ENCODE measurements at places on chromosomes 3 and 15.

GRCh38 chr3:5165698-5166097 lies 21.8 kb upstream of the EDEM1 start:
- no peak for DNase-seq

GRCh38 chr3:49553692-49554632 lies at the start of gene BSN:
BSN (plus strand) TSS chr3:49554477; CDS start chr3:49554603, 126 bp downstream.
- peak; percentile 90 for DNase-seq

DNA sequence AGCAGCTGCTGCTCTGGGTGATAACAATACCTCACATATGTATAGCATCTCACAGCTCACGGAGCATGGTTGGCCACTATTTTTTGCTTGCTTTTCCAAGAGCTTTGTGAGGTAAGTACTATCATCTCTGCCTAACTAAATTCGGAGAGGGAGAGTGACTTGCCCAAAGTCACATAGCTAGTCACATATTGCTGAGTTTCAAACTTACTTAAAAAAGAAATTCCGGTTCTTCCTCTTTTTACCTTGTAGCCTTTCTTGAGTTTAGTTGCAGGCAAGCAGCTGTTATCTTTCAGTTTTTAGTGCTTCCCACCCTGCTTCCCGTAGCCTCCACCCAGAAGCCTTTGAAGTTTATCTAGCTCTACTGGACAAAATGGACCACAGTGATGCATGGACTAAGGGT lies 309.2 kb downstream of the PDCD6IP start:
- DNase-seq, result no peak

GRCh38 chr15:32041294-32041693 lies 11.0 kb downstream of the CHRNA7 start:
- DNase-seq, result no peak

GRCh38 chr3:15120986-15121385 lies 22.0 kb upstream of the RBSN start:
- DNase-seq, result no peak

DNA sequence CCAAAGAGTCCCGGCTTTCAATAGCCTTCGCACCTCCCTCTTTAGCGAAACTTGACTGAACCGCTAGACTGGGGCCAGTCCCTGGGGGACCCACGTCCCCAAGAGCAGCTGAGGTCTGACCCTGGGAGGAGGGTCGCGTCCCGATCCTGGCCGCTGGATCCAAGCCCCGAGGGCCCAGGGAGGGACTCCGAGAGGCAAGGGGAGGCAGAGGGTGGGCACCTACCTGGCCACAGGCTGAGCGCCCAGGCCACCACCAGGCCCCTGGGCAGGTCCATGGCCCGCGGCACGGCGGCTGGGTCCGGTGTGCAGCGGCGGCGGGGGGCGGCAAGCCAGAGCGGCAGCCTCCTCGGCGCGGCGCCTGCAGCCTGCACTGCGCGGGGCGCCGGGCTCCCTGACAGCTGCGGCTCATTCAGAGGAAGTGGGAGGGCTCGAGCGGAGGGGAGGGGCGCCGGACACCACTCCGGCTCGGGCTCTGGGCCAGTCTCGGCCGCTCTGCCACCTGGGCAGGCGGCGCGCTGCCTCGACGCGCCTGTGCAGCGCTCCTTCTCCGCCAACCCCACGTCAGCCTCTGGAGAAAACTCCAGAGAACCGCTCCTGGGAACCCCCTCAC lies at the start of gene ITGA11:
Gene ITGA11, minus strand, starts transcription at position 372 of the 610 bp plus-strand sequence. Its CDS starts 97 bp downstream, at position 275.
- no peak for DNase-seq

- no peak for DNase-seq
These were observed 78.8 kb downstream of the ATP2B2 start for GRCh38 chr3:10426346-10427220.

DNA sequence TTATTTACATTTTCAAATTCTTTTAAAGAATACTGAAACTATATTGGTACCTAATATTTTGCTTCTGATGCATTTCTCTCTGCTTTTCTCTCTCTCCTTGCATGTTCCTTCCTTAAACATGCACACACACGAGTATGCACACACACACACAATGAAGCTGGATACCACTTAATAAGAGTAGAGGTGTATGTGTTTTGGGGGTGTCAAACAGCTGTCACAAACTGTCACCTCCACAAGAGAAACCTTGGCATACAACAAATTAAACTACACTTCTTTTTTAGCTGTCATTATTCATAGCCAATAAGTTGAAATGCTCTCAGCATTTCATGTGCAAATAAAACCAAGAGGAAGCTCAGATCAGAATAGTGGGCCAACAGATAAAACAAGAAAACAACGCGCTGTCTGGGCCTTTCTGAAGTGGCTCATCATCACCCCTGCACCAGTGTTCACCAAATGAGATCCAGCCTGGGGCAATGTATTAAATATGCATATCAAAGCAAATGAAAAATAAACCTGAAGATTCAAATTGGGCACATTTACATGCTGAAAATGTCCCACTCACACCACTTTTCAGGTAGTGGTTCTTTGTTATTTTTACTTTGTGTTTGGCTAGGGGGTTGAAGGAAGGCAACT lies 9.7 kb downstream of the MEIS2 start:
- no peak for DNase-seq

GRCh38 chr3:81758275-81758674 lies 3.2 kb downstream of the GBE1 start:
- DNase-seq, result no peak

All from CD4-positive, alpha-beta T cell treated with Interleukin-4 for 1 hour (primary cell).